Lung (tissue), 17 donors: ENCODE measurements at places on chromosomes 16 and 17. TPM values are rescaled to one million over a fixed set of nuclear protein-coding genes. Genes with fewer than 3 reads are reported as not detected.

TLK2 gene
- total RNA-seq, result 87.7 TPM

STARD3 gene
- total RNA-seq, result 27.4 TPM

CYGB gene
- total RNA-seq, result 15.9 TPM

HS3ST3A1 gene
- total RNA-seq, result 3.8 TPM

PALB2 gene
- total RNA-seq, result 12.0 TPM

ERN2 gene
- total RNA-seq, result 0.46 TPM

HCRT gene
- not detected for total RNA-seq

ZP2 gene
- 0.17 TPM for total RNA-seq

DNA sequence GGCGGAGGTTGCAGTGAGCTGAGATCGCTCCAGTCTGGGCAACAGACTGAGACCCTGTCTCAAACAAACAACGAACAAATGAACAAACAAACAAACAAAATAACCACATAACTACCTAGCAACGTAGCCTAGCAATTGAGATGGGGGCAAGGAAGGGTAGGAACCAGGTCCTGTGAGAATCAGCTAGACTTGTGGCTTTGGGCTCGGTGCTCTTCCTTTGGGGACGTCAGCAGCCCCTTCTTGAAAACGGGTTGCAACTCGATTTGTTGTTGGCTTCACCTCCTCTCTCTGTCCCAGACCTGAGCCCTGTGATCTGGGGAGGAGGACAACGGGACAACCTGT is 72.2 kb downstream of the ABCC1 start:
- DNase-seq, result no peak

DNA sequence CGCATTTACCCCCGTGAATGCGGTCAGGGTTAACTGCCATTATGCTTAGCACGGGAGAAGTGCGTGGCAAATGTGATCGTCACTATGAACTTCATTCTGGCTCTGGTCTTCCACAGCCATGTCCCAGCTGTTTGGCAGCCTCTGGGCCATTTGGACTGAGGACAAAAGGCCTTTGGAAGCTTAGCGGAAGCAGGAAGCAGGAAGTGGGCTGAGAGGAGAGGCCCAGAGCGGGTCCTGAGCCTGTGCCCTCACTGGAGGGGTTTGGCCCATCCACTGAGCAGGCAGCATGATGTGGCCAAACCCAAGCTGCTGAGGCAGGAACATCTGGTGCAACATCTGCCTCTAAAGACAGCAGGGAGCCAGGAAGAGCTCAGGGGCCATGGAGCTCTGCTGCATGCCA is 345.9 kb downstream of the C16orf95 start:
- peak; percentile 80 for DNase-seq

GRCh38 chr17:8463099-8463498 is 27.4 kb downstream of the NDEL1 start:
- DNase-seq, result no peak

GRCh38 chr16:2404099-2404498 is 25.1 kb upstream of the CCNF start:
- no peak for DNase-seq

- no peak for DNase-seq
Measured at GRCh38 chr17:40340327-40340726, 24.2 kb downstream of the GJD3 start.

GRCh38 chr17:81831957-81832607 is 1.0 kb downstream of the MCRIP1 start:
- DNase-seq, result peak; percentile 8

DNA sequence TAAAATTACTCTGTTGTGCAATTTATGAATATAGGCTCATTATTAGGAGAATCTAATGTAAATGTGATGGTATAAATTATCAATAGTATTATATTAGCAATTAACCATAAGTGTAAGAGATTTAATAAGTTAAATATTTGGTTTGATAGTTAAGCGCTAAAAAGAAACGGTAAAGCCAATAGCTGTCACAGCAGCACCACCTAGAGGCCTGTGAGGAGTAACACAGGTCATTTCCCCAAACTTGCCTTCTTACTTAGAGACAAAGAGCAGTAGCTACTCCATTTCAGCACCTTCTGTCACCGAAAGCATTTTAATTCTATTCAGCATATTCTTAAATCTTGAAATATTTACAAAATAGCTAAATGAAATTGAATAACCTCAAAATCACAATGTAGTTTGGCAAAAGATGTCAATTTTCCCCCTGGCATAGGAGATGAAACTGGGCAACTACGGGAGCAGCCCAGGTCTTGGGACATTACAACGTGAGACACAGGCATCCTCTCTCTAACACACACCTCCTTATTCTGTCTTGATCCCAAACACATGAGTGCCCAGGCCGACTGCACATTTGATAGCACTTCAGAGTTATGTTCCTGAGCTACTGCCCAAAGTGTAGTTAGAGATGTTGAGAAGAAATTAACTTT is 14.3 kb upstream of the DYNLRB2 start:
- DNase-seq, result peak; percentile 62

GRCh38 chr16:6066652-6067051 is 969.1 kb upstream of the EEF2KMT start:
- DNase-seq, result no peak

DNA sequence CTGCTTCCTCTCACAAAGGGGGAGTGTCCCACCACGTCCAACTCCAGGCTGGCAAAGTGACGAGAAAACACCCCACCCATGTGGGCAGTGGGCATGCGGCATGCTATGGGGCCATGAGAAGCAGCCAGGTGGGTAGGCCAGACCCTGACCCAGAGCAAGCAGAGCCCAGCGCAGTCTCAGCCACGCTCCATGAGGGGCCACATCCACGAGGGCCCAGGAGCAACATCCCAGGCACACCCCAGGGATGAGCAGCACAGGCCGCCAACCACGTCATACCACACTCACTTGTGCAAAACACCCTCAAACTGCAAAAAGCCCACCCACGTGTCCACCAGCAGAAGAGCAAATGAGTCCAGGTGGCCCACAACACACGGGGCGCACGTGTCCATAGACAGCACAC is 117.0 kb downstream of the ZNF778 start:
- DNase-seq, result no peak

- no peak for DNase-seq
Measured at GRCh38 chr17:51115179-51115578, 5.5 kb downstream of the SPAG9 start.

DNA sequence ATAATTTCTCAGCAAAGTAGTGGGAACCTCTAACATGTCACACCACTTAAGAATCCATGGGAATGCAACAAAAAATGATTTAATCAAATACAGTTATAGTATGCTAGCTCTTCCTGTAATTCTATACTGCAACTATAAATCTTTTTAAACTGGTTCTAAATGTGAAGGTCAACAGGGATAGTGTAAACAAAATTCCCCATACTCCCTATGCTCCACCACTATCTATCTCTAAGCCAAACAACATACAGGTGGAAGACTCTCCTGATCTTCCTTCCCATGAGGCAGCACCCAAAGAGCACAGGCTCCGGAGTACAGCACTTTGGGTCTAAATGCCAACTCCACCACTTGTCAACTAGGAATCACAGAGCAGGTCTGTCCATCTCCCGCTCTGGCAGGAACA is 4.4 kb downstream of the XPO6 start:
- no peak for DNase-seq

DNA sequence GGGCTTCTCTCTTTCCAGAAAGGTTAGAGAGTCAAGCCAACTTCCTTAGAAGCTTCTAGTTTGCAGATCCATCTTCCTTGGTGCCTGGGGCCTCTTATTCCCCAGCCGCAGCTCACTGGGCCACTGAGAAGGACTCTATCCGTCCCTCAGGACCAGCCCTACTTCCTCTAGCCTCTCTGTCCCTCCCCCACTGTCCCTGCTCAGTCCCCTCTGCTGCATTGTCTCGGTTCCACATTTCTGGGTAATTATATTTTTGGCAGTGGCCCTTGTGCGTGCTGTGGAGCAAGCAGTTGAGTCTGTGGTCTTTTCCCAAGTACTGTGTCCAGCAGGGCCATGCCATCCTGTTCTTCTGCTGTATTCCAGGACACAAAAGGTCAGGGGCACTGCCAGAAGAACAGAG is 17.8 kb downstream of the IRX3 start:
- no peak for DNase-seq

GRCh38 chr16:17311333-17312093 is 159.2 kb downstream of the XYLT1 start:
- no peak for DNase-seq

- no peak for DNase-seq
Measured at GRCh38 chr17:4043862-4044261, 79.6 kb upstream of the ATP2A3 start.

DNA sequence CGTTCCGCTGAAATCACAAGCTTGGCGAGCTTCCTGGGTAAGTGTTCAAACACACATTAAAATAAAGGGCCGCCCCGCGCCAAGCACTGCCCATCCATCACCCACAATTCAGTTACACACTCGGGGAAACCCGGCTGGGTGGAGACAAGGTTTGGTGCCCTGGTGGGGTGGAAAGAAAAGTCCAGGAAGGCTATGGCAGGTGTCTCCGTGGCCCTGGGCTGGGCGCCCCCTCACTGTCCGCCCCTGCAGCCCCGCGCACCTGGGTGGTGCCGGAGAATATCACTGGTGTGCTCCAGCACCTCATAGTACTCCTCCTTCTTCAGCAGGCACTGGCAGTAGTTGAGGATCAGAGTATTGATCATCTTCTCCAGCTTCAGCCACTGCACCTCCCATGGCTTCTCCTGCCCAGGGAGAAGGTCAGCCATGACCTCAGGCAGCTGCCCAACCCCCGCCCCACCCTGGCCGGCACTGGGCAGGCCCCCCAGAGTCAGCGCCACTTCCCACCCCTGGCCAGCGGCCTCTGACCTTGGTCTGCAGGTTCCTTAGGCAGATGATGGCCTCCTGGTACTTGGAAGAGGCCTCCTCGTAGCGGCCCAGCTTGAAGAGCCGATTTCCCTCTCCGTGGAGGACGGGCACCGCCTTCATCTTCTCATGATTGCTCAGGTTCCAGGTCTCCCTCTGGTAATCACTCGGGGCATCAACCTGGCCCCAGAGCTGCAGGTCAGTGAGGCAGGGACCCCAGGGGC is 8.4 kb downstream of the AIPL1 start:
- no peak for DNase-seq

GRCh38 chr17:47692895-47693730 is 848 bp upstream of the TBKBP1 start:
- DNase-seq, result no peak

- no peak for DNase-seq
Measured at GRCh38 chr17:36147601-36148000, 28.8 kb downstream of the TBC1D3B start.

DNA sequence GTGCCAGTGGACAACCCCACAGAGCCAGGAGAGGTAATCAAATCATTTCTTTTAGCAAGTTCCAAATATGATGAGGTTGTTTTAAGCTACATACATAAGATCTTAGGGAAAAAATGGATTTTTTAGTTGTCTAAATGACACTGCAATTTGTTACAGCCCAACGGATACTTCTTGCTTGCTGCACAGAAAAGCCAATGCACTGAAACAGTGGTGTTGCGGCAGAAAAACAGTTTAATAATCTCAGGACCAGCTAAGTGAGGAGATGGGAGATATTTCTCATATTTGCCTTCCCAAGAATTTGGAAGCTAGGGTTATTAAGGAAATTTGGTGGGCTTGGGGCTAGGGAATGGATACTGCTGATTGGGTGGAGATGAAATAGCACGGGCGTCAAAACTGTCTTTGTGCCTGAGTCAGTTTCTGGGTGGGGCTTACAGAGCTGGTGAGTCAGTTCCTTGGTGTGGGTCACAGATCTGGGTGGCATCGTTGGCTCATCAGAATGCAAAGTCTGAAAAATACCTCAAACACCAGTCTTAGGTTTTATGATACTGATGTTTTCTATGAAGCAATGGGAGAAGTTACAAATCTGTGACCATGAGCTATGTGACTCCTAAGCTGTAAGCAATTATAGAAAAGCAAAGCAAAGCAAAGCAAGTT is 255.4 kb downstream of the IRX3 start:
- DNase-seq, result no peak

DNA sequence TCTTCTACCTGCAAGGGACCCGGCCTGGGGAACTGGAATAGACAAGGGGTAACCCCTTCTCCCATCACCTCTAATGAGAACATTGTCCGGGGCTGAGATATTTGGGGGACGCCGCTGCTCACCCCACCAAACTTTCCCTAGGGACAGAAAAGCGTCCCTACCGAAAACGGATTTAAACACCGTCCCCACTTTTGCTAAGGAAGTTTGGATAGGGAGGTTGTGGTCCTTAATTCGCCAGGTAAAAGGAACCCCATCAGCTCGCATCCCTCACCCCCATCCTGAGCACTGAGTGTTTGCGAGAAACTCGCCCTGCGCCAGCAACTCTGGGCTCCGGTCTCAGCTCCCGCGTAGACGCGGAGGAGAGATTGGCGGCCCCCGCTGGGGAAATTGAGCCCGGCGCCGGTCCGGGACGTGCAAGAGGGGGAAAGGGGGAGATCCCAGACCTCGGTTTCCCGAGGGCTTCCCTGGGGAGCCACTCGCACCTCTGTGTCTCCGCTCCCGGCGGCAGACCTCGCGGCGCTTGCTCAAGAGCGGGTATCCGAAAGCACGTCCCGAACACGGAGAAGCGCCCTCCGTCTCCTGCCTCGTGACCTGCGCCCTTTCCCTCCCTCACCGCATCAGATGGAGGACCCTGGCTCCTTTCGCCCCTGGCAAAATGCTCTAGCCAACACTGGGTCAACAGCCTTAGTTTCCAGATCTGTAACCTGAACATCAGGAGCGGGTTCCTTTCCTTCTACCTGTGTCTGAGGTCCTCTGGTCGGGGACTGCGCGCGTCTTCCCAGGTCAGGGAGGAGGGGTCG is 3.1 kb upstream of the SOX9 start:
- DNase-seq, result peak; percentile 35

DNA sequence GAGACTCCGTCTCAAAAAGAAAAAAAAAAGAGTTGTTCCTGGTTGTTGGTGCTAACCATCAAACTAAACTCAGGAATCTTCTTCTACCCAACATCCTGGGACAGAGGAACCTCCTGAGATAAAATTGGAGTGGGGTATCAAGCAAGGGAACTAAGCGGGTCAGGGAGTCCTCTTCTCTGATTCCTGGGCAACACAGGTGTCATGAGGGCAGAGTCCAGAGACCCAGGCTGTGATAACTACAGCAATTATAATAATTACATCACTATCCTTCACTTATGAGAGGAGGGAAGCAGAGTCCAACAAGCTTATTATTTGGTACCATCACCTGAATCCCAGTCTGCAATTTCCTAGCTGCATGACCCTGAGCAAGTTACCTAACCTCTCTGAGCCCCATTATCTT is 8.1 kb downstream of the C17orf50 start:
- no peak for DNase-seq

GRCh38 chr17:13920413-13920812 is 148.9 kb upstream of the COX10 start:
- DNase-seq, result no peak
